Tibial nerve (tissue), 4 donors: ENCODE measurements at places on chromosomes 12 and 14.

GRCh38 chr12:23927907-23928306, 21.6 kb downstream of the SOX5 start:
- no peak for DNase-seq

DNA sequence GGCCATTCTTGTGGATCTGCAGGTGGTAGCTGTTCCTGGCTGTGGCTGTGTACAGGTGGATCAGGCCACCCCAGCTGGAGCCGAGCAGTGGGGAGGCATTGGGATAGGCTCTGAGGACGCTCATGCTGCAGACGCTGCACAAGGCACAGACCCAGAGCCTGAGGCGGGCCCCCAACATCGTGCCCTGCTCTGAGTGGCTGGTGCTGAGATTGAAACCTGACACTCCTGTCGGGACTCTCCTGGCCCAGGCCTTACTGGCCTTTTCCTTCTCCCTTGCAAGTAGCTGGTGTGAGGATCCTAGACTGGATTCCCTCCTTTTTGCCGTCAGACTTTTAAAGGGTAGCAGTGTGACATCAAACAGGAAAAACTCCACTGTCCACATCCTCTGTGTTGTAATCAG, at the start of gene FGF23:
TSS of gene FGF23 (minus strand) at position 308 of the 400 bp plus-strand sequence. CDS start at position 178, 130 bp downstream.
- no peak for DNase-seq

- no peak for DNase-seq
Measured at GRCh38 chr12:115004470-115005146, 320.6 kb upstream of the TBX3 start.

- no peak for DNase-seq
Measured at GRCh38 chr14:42929806-42930480, 1323.3 kb downstream of the LRFN5 start.

- no peak for DNase-seq
Measured at GRCh38 chr12:2390133-2390532, 337.3 kb downstream of the CACNA1C start.

GRCh38 chr12:115375186-115375991, 691.4 kb upstream of the TBX3 start:
- DNase-seq: no peak

DNA sequence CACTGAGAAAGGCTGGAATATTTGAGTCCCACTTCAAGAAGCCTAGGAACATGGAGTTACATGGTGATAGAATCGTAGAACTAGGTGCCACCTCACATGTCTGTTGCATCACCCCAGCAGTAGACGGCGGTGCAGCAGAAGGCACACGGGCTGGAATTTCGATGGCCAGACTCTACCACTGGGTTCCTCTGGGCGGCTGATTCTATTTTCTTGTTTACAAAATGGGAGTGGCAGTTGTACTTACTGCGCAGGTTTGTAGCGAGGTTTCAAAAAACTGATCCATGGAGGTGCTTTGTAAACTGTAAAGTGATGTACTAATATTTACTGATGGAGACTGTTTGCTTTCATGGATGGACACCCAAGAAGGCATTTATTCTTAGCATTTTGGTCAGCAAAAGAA, 45.7 kb downstream of the WDR20 start:
- no peak for DNase-seq

DNA sequence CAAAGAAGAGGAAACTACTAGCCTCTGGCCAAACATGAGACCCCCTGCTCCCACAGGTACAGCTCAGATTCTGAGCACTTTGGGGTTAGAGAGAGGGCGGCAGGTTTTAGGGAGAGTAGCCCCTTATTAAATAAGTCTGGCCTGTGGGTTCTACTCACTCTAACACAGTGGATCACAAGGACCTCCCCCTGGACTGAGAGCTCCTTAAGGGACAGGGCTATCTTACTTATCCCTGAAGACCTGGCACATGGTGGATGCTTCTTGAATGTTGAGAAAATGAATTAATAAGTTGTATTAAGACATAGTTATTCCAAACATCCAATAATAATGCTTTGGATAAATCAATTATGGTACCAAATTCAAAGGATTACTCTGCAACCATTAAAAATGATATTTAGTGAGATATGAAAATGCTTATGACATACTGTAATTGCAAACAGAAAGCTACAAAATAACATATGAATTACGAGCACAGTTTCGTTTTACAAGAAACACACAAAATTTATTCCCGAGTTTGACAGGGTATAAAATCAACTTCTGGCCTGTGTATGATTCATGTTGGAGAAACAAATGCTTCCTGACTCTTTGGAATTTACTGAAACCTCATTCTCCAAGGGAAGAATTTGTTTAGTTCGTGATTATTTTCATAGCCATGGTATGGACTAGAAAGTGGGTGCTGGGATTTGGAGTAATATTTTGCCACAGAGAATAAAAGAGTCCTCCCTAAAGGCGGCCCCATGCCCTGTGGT, 59.3 kb upstream of the BDKRB2 start:
- DNase-seq: no peak

DNA sequence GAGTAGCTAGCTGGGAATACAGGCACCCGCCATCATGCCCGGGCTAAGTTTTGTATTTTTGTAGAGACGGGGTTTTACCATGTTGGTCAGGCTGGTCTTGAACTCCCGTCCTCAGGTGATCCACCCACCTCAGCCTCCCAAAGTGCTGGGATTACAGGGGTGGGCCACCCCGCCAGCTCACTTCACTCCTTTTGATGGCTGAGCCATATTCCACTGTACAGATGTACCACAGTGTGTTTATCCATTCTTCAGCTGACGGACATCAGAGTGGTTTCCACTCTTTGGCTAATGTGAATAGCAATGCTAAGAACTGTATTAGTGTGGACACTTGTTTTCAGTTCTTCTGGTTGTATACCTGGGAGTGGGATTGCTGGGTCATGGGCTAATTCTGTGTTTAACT, 29.5 kb downstream of the SNRNP35 start:
- no peak for DNase-seq

- no peak for DNase-seq
Measured at GRCh38 chr12:91687052-91688017, 458.3 kb downstream of the BTG1 start.

- no peak for DNase-seq
Measured at GRCh38 chr14:72774894-72775620, 118.8 kb downstream of the DPF3 start.

GRCh38 chr12:113088971-113089756, 32.6 kb downstream of the DTX1 start:
- no peak for DNase-seq

GRCh38 chr12:109870648-109871047, 9.7 kb downstream of the GLTP start:
- no peak for DNase-seq

GRCh38 chr14:70358631-70359030, 852 bp downstream of the COX16 start:
- DNase-seq: no peak

GRCh38 chr14:60720962-60721325, 3.2 kb downstream of the SIX4 start:
- no peak for DNase-seq

- no peak for DNase-seq
Measured at GRCh38 chr12:24173067-24173466, 223.6 kb upstream of the SOX5 start.

- no peak for DNase-seq
Measured at GRCh38 chr12:127355061-127355841, 911.7 kb upstream of the TMEM132C start.

DNA sequence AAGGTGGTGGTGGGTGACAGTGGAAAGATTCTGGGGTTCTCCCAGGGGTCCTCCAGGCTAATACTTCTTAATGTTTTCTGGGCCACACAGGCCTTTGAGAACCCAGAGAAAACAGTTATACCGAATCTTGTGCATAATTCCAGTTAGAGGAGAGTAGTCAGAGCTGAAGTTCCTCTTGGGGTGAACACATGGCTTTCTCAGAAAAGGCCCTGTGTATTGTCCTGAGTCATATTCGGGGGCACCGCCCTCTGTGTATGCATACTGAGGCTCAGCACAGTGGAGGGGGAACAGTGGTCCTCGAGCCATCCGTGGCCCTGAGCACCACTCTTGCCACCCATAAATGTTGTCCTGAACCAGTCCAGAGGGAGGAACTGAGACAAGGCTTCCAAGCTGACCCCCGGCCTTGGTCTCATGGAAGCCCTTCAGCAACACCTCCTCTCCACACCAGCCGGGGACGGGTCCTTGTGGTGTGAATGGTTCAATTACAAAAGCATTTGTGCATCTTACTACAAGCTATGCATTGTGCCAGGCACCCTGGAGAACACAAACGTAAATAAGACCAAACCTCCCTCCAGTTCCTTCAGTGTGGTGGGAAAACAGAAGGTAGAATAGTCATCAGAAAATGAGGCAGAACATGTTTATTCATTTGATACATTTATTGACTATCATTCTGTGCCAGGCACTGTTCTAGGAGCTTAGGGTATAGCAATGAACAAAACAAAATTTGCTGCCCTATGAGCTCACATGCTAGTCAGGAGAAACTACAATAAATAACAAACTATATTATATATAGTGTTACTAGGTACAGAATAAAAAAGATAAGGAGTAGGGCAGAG, 9.9 kb downstream of the DHRS2 start:
- DNase-seq: no peak

DNA sequence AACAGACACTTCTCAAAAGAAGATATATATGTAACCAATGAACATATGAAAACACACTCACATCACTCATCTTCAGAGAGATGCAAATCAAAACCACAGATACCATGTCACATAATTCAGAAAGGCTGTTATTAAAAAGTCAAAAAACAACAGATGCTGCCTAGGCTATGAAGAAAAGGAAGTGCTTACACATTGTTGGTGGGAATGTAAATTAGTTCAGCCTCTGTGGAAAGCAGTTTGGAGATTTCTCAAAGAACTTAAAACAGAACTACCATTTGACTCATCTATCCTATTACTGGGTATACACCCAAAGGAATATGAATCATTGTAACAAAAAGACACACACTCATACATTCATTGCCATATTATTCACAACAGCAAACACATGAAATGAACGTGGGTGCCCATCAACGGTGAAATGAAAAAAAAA, 35.1 kb downstream of the EIF2S3B start:
- no peak for DNase-seq

- DNase-seq: no peak
Measured at GRCh38 chr14:68384881-68385280, 408.0 kb downstream of the ZFP36L1 start.

- peak; percentile 64 for DNase-seq
Measured at GRCh38 chr12:15220915-15221885, at the start of gene RERG. RERG (minus strand) TSS chr12:15221417; CDS start chr12:15217489, 3,928 bp downstream.

GRCh38 chr12:47267571-47267970, 187.8 kb upstream of the AMIGO2 start:
- DNase-seq: no peak

DNA sequence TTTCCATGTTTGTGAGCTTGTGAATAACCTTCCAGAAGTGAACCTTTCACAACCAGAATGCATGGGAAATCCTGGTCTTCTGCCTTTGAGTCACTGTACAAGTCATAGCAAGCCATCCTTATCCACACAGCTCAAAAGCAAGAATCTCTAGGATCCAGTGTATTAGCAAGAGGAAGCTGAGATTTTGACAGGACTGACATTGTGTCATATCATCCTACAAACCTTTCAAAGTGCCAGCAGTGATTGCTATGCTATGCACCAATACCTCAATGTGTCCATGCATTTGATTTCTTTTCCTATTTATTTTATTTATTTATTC, 13.5 kb upstream of the NRDE2 start:
- DNase-seq: no peak

DNA sequence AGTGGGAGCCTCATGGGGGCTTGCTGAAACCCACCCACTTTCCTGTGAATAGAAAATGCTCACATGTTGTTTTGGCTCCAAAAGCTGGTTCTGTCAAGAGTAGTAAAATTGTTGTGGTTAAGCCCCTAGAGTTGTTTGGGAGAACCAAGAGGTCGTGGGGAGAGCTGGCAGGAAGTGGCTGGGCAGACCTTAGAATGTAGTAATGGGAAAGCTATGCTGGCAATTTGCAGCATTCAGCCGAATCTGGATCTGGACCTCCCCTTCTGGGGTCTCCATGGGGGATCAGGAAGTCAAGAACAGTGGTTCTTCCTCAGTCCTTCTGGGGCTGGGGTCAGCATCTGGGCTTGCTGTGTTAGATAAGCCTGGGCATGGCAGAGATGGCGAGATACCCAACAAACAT, 150.6 kb upstream of the TBX3 start:
- DNase-seq: no peak

- DNase-seq: no peak
Measured at GRCh38 chr14:55351111-55351510, 60.5 kb downstream of the ATG14 start.
